ENCODE measurements at places on chromosomes 5 and 9.

DNA sequence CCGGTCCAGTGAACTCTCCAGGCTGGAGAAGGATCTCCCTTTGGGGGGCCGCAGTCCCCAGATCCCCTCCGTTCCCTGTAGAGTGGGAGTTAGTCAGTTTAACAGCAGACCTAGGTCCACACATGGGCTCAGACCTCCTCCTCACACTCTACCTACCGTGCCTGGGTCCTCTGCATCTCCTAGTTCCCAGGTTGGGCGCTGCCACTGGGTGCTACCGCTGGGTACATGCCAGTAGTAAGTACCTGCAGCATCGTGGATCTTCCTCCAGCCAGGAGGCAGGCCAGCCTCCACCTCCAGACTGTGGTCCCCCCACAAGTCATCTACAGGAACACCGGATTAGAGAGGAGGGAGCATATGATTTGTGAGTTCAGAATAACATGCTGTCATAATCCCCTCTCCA lies 802 bp downstream of the APBB3 start:
- DNase-seq, result no peak

GRCh38 chr9:108816037-108816436 lies 39.7 kb downstream of the ACTL7B start:
- DNase-seq, result no peak

- DNase-seq, result no peak
Observed at GRCh38 chr9:115034801-115035200, 83.2 kb downstream of the TNC start.

DNA sequence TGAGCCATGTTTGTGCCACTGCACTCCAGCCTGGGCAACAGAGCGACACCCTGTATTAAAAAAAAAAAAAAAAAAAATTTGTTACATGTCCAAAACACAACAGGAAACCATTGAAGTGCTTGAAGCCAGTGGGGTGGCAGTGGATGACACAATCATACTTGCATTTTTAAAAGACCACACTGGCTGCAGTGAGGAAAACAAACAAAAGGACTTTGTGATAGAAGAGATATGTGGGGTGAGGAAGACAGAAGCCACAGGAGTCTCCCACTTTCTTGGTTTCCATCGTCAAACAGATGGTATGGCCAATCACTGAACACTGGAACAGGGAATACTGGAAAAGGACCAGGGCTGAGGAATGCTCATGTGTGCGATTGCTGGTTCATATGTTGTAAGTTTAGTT lies 20.9 kb upstream of the COMMD10 start:
- DNase-seq, result peak; percentile 19
